HFF-Myc (cell line): ENCODE measurements at places on chromosomes 2 and 18.

- peak; percentile 52 for DNase-seq
Measured at GRCh38 chr2:132547090-132547687, 122.8 kb downstream of the LYPD1 start.

- no peak for DNase-seq
Measured at GRCh38 chr2:24512831-24513230, 21.8 kb downstream of the NCOA1 start.

GRCh38 chr2:226420646-226421045 is 379.0 kb downstream of the IRS1 start:
- no peak for DNase-seq

DNA sequence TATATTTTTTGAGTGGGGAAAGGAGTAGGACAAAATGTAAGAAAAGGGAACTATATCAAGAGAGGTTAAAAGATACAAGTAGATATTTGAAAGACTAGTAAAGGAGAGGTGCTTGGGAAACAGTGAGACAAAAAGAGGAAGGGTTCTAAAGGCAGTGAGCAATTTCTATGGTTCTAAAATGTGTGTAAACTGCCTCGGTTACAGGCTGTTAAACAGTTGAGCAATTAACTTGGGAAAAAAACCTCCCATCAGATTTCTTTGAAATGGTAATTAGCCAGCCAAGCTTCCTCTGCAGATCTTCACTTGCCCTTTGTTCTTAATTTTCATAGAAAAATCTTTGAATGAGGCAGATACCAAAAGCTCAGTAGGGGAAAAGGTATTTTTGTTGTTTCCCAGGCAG is 238.7 kb upstream of the KCNH7 start:
- no peak for DNase-seq

DNA sequence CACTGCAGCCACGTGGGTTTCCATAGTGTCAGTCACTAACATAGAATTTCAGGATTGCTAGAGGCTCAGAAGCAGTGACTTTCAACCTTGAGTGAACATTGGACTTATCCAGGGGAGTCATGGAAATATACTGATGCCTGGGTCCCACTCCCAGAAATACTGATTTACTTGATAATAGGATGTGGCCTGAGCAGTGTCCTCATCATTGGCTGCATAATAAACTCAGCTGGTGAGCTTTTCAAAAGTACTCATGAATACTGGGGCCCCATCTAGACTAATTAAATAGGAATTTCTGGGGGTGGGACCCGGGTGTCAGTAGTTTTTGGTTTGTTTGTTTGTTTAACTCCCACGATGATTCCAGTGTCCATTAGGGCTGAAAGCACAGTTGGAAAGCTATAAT is 141.4 kb downstream of the COL4A4 start:
- no peak for DNase-seq

DNA sequence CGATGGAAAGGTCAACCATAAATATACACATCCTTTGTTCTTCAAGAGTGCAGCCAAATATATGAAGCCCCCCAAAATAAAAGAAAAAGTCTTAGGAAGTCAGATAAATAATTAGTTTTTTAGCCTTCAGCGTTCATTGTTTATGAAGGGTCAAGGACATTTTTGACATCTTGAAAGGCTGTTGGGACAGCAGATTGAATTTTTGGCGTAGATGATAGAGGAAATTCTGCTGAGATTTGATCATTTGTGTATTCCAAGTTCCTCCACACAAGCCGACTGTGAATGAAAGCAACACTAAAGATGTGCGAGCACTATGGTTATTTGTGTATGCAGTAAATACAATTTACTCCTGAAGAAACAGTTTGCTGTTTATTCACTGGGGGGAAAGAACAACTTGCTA is 177.8 kb upstream of the PARD3B start:
- DNase-seq: no peak

DNA sequence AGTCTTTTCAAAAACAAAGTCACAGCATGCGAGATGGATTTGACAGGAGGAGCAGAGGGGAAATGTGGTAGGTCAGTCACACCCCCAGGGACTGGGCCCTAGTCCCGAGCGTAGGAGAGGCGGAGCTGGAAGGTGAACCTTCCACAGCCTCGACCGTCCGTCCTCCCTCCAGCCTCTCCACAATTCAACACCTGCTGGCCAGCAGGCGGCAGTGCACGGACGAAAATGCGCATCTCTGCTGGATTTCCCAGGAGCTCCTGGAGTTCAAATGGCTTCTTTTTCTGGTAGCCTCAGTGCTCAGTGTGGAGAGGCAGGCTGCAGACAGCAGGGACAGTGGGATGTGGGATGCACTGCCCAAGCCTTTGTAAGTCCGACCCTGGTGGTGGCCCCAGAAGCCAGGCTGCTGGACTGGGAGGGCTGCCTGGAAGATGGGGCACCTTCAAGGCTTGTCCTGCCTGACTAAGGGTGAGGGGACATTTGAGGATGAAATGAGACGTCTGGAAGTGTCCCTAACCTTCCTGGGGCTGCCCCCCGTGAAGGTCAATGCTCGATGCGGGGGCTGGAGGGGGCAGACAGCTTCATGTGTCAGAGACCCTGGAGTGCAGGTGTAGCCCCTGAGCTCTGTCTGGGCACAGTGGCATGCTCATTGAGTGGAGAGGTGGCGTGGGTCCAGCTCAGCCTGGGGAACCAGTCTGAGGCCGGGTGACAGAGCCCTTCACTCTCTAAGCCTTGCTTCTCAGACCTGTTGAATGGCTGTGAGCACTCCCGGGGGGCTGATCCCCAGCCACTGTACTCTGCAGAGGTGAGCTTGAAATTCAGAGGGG is 189.5 kb downstream of the TFCP2L1 start:
- no peak for DNase-seq

GRCh38 chr2:204533629-204534370 is 11.5 kb upstream of the PARD3B start:
- no peak for DNase-seq

DNA sequence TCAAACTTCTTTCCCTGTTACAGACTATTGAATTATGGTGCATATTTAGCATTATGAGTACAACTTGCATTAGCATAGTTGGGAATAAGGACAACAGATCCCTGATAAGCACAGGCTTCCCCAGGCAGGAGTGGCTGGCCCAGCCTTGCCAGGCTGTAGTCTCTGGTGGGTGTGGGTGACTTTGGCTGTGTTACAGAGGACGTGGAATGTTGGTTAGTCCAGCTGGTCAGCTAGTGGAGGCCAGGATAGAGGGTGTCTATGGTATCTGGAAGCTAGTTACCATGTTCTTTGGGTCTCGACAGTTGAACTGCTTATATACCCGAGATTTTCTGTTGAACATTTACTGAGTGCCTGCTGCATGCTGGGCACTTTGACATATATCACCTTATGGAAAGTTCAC is 4.7 kb downstream of the SH3RF3 start:
- no peak for DNase-seq

- DNase-seq: no peak
Measured at GRCh38 chr2:140117386-140117785, 1337.2 kb upstream of the NXPH2 start.

GRCh38 chr18:49321271-49321670 is 139.2 kb downstream of the DYM start:
- no peak for DNase-seq

- no peak for DNase-seq
Measured at GRCh38 chr2:112916625-112917247, 5.8 kb downstream of the IL37 start.

- DNase-seq: no peak
Measured at GRCh38 chr2:156908825-156909224, 348.7 kb upstream of the GALNT5 start.

GRCh38 chr18:8794156-8794933 is 89.0 kb downstream of the MTCL1 start:
- no peak for DNase-seq

DNA sequence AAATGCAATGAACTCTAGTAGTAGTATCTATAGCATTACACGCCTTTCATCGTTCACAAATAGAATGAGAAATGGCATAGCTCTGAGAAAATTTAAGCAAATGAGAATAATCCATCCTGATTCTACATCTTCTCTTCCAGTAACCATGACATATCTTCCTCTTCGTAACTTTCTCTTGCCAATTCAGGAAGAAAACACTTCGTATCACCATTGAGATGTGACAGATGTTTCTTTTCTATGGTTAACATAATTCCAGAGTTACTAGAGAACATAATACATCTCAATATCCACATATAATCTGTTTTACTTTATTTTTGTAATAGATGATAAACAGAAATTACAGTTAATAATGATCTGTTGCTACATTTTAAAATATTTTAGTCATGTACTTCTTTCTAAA is 1527.4 kb downstream of the LRP1B start:
- no peak for DNase-seq

GRCh38 chr2:54629390-54629789 is 94.1 kb upstream of the EML6 start:
- DNase-seq: no peak

- no peak for DNase-seq
Measured at GRCh38 chr2:45009928-45010701, 863 bp upstream of the SIX2 start.

DNA sequence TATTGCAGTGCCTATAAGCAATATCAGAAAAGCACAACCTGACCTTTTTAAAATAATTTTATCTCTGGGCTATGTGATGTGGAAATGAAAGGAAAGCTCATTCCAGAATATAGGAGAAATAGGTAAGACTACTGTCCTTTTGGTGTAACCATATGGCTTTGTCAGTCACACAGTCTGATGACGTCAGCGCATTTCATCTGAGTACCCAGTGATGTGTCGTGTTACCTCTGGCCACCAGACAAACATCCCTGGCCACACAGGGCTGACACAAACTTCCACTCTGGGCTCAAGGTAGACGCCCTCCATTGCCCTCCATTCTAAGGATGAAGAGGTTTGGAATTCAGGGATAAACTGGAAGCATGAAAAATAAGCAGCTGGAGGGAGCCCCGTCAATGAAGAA is 506.7 kb downstream of the CMPK2 start:
- DNase-seq: no peak

DNA sequence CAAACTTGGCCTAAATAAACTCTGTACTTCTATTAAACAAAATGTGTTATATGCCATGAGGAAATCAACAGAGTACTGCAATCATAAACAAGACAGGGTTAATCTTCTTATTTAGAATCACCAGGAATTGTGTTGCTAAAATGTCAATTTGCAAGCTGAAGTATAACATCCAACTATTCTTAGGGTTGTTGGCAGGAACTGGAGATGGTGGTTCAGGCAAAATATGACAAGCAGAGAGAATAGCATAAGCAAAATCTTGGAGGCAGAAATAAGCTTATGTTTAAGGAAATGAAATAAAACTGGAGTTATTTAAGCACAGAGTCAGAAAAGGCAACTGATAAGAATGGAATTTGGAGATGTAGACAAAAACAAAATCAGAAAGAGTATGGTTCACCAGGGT is 463.8 kb upstream of the SLC8A1 start:
- DNase-seq: no peak

GRCh38 chr2:38708900-38709566 is 42.1 kb downstream of the SRSF7 start:
- DNase-seq: no peak

GRCh38 chr2:238582159-238582558 is 155.4 kb downstream of the ASB1 start:
- peak; percentile 43 for DNase-seq

DNA sequence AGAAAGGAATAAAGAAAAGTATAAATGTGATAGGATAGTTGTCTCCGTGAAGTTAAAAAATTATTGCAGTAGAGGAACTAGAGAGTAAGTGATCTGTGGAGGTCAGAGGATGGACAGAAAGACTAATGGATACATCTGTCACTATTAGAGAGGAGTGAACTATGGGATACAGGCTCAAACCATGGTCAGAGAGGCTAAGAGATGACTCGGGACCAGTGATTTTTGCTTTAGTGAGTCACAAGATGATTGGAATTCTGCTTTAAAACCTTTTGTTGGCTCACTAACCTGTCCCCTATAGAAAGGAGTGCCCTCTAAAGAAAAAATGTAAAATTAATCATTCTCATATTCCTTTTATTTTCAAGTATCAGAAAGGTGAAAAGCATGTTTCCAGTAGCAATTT is 30.3 kb downstream of the ALMS1 start:
- no peak for DNase-seq

- DNase-seq: no peak
Measured at GRCh38 chr18:27239669-27240068, 54.6 kb upstream of the CHST9 start.

- no peak for DNase-seq
Measured at GRCh38 chr18:78926243-78926615, 53.4 kb upstream of the SALL3 start.

DNA sequence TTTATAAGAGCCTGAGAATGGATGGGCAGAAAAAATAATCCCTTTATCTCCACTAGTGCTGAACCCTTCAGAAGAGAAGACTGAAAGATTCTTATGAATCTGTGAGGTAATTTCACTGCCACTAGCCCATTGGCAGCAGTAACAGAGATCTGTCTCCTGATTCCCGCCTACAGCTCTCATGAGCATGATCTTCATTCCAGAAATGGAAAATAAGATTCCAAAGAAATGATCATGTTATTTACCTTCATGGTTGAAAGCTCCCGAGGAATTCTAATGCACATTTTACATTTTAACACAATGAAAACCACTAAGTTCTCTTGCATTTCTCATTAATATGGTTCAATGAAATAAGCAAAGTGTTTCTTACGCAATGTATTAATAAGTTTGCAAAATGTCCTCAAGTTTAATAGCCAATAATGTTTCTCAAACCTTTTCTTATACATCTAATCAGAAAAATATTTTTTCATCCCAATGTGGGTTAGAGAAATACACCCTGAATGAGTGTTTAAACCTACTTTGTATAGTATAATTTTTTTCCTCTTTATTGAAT is 905.6 kb downstream of the TMEM182 start:
- DNase-seq: no peak

DNA sequence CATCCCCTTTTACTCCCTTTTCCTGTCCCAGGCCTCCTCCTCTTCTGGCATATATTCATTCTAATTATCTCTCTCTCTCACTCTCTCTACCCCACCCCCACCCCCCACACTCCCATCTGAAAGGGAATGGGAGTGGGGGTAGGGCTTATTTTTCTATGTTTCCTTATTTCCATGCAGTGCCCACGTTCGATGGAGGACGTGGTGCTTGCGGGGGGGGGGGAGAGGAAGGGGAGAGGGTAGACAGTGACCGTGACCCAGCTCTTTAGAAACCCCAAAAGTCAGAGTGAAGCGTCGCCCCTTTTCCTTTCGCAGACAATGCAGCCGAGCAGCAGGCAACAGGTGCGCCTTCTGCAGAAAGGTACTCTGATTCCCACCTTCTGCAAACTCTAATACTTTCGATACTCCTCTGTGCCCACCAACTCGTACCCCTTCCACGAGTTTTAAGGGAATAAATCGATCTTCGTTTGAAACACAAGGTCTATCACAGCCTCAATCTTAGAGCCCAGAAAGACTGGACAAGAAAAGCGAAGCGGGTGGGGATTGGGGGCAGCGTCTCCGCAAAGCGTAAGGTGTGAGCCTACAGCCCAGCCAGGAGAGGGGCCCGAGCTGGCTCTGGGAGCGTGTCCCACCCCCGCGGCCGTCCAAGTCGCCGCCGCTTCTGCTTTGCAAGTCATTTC is 891 bp upstream of the NR4A2 start:
- no peak for DNase-seq

GRCh38 chr2:167103028-167103756 is 214.9 kb downstream of the XIRP2 start:
- DNase-seq: no peak
